ENCODE measurements at places on chromosomes 2 and 18. TPM values are rescaled to one million over a fixed set of nuclear protein-coding genes. Genes with fewer than 3 reads are reported as not detected.

- DNase-seq, result no peak
These were observed 193.4 kb downstream of the CCDC102B start for GRCh38 chr18:68991286-68991685.

GRCh38 chr2:223549215-223549614 lies 52.9 kb downstream of the SCG2 start:
- no peak for DNase-seq

- DNase-seq, result no peak
These were observed 61.0 kb downstream of the TBC1D8 start for GRCh38 chr2:101089942-101090799.

DNA sequence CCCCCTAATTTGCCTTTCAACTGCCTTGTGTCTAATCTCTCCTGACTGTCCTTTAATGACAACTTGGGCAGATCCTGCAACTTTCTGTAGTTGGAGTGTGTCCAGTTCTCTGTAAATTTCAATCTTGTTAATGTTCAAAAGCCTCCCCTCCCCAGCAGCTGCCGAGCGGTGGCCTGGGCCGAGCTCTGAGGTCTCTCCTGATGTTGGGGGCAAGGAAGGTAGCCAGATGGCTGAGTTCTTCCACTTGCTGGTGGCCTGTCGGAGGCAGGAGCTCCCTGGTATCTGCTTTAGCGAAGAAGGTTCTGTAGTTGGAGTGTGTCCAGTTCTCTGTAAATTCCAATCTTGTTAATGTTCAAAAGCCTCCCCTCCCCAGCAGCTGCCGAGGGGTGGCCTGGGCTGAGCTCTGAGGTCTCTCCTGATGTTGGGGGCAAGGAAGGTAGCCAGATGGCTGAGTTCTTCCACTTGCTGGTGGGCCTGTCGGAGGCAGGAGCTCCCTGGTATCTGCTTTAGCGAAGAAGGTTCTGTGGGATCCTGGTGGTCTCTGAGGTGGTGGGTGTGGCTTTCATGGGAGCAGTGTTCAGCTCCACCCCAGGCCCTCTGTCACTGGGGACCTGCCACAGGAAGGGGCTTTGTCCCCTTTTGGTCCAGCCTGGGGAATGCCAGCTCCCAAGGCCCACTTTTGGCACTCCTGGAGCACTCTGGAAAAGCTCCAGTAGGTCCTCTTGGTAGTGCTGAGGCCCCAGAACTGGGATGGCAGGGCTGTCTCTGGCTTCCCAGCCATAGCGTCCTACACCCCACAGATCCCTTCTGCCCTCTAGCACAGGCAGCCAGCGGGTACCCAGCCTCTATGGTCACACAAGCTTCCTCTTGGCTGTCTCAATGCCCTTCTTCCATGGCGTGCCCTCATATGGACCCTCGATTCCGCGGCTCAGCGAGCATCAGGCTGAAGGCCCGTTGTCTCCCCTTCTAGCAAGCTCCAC lies 211.9 kb downstream of the ALPK2 start:
- no peak for DNase-seq

GRCh38 chr18:22594155-22594690 lies 176.5 kb upstream of the CTAGE1 start:
- DNase-seq, result no peak

- no peak for DNase-seq
These were observed 3.5 kb upstream of the CROCC2 start for GRCh38 chr2:240902615-240903041.

DNA sequence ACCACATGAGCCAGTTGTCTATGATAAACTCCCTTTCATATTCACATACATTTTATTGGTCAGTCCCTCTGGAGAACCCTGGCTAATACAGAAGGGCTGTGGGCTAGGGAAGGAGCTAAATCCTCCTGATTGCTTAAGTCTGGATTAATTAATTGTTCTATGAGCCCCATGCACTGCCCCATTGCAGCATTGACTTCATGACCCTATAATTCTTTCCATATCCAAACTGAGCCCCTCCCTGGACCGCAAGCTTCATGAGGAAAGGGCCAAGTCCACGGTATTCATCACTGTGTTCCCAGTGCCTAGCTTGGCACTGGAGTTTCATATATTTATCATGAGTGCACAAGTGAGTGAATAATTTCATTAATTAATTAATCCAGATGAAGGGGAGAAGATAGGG lies 124.0 kb downstream of the MBD2 start:
- DNase-seq, result no peak

- no peak for DNase-seq
These were observed 292.6 kb downstream of the SETBP1 start for GRCh38 chr18:44973282-44973681.

DNA sequence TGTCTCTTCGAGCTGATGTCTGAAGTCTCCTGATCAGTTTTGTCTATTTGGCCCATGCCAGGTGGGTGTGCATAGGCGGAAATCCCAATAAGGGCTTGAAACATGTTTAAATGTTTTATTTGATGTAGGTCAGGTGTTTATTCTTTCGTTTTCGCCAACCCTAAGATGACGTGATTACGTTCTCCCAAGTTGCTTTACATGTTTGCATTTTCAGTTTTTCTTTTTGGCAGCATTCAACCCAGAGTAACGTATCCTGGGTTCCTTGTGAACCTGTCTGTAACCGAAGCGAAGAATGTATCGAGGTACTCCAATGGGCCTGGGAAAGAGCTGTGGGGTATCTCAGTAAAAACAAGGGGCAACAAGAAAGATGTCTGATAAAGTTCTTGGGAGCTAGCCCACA lies 3.1 kb downstream of the ALPK2 start:
- no peak for DNase-seq

- peak; percentile 28 for DNase-seq
These were observed 4.5 kb downstream of the KIF3C start for GRCh38 chr2:25977768-25978167.

CLEC4F gene
- total RNA-seq, result 0.72 TPM

SP9 gene
- total RNA-seq, result not detected

TMEM198 gene
- 2.3 TPM for total RNA-seq

COL4A4 gene
- total RNA-seq, result 15.8 TPM

ANKAR gene
- total RNA-seq, result 18.9 TPM

TMX3 gene
- total RNA-seq, result 59.6 TPM
